Muscle of leg (tissue), 16 donors: ENCODE measurements at places on chromosomes 2 and 18. TPM values are rescaled to one million over a fixed set of nuclear protein-coding genes. Genes with fewer than 3 reads are reported as not detected.

DNA sequence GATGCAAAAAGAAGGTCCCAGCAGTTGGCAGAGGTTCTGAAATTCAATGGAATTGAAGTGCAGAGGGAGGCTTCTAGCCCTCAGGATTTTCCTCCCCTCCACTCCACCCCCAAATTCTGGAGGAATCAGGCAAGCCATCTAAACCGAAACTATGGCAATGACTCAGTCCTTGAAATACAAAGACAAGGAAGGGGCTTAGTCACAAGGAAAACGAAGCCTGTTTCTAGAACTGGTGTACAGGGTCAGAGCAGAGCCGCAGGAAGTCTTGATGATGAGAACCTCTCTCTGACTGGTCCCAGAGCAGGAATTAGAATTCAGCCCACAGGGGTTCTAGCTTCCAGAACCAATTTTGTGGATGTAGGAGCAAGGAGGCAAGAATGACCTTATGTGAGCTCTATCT lies 111.7 kb upstream of the SCN1A start:
- H3K4me3 ChIP-seq = no peak overlapping the region
- no peaks in the 10 kb centered on the region for H3K27me3 ChIP-seq
- H3K4me1 ChIP-seq = no peaks in the 10 kb centered on the region
- no peaks in the 10 kb centered on the region for H3K36me3 ChIP-seq
- DNase-seq = no peak

- H3K4me1 ChIP-seq = peaks cover 41% of the 10 kb centered on the region
- peaks cover 86% of the 10 kb centered on the region for H3K36me3 ChIP-seq
- peak; percentile 73 for DNase-seq
- H3K27ac ChIP-seq = peak overlapping the region; percentile 31
- no peak overlapping the region for H3K4me3 ChIP-seq
Measured at GRCh38 chr2:239106314-239106908, 258.5 kb downstream of the TWIST2 start.

GRCh38 chr2:28390746-28391563 lies 1.7 kb upstream of the FOSL2 start:
- H3K4me3 ChIP-seq = peak overlapping the region; percentile 88
- peak overlapping the region; percentile 99 for H3K27ac ChIP-seq
- DNase-seq = peak; percentile 94
- no peaks in the 10 kb centered on the region for H3K27me3 ChIP-seq

DNA sequence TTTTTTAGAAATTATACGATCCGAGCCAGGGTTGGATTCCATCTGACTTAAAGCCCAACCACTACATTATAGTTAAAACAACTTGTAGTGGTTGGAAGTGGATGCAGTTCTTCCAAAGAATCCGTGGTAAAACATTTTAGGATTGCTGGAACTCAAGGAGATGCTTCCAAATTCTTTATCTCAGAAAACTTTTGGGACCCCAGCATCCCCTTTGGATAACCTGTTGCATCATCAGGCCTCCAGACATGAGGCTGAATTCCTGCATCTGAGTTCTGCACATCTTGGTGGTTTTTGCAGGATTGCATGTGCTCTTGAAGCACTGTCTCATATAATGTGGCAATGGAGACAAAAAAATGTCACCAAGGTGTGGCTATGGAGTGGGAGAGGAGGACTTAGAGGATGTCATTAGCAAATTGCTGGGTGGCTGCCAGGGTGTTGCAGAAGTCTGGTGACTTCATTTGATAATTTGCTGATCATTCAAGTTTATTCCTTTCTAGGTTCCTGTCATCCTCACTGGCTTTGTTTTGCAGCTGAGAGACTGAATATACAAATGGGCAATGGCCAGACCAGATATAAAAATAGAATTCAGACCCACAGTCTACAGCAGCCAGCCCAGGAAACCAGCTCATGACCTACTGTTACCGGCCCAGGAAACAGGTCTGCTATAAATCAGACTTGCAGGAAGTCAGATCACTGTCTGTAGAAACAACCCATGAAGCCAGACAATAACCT lies 207.7 kb downstream of the BCL2 start:
- H3K4me1 ChIP-seq = peaks cover 12% of the 10 kb centered on the region
- no peak overlapping the region for H3K27ac ChIP-seq
- no peak overlapping the region for H3K4me3 ChIP-seq
- H3K27me3 ChIP-seq = no peaks in the 10 kb centered on the region
- peak; percentile 85 for DNase-seq

DNA sequence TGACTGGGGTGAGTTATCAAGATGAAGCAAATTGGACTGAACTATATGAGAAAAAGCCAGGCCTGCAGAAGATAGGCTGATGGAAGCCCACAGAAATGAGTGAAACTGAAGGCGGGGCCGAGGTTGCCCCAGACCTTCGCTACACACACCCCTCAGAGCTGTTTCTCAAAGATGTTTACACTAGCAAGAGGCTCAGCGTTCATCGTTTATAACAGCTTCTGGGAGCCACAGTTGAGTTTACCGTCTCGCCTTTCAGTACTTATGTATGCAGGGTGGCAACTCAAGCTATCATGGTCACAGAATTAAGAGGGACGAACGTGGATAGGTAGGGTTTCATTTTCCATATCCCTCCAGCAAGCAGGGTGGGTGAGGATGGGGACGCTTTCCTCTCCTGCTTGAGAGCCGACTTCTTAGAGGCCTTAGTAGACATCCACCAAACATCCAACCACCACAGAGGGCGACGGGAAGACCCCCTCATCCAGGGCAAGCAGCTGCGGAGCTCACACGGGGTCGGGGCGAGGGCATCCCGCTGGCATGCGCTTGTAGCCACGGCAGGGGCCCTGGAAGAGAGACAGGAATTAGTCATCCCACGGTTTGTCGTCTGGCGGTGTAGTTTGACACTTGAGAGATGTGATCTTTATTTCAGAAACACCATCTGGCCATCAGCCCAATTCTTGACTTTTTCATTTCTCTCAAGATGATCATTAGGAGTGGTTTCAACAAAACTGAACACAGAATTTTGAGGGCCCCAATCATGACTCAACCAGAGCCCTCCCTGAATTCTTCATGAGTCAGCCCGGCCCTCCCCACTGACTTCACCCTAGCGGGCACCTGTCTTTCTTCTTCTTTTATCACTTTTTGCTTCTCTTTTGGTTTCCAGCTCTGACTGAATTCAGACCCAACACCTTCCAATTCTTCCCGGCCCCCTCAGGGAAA lies 109.1 kb upstream of the CTDP1 start:
- peaks cover 33% of the 10 kb centered on the region for H3K27me3 ChIP-seq
- no peak overlapping the region for H3K4me3 ChIP-seq
- peak; percentile 70 for DNase-seq
- peaks cover 56% of the 10 kb centered on the region for H3K4me1 ChIP-seq
- H3K36me3 ChIP-seq = no peaks in the 10 kb centered on the region
- H3K27ac ChIP-seq = no peak overlapping the region

- H3K36me3 ChIP-seq = no peaks in the 10 kb centered on the region
- DNase-seq = no peak
- no peaks in the 10 kb centered on the region for H3K27me3 ChIP-seq
- H3K27ac ChIP-seq = no peak overlapping the region
Measured at GRCh38 chr18:54480616-54481015, 110.4 kb upstream of the DYNAP start.

DNA sequence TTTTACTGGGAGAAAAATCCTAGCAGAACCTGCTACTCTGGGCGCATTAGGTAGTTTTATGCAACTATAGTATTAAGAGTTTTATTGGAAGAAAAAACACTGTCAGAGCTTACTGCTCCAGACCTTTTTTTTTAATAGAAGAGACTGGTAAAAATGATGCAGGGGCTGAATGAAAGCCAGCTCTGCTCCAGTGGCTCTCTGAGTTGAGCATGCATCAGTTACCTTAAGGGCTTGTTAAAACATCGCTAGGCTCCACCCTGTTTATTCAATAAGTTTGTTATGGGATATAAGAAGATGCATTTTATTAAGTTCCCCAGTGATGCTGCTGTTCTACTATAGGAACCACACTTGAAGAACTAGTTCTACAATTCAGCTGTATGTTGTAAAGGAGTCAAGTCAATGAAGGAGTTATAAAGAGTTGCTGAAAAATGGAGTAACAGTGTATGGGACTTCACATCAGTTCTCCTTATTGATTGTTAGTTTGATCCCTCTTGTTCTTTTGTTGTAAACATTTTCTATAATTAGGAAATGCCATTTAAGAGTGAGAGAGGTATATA lies 13.2 kb downstream of the SNRPG start:
- H3K4me3 ChIP-seq = no peak overlapping the region
- H3K4me1 ChIP-seq = no peaks in the 10 kb centered on the region
- no peak overlapping the region for H3K27ac ChIP-seq

- no peak overlapping the region for H3K4me3 ChIP-seq
- no peaks in the 10 kb centered on the region for H3K36me3 ChIP-seq
- H3K27me3 ChIP-seq = peaks cover 6% of the 10 kb centered on the region
- no peak overlapping the region for H3K27ac ChIP-seq
- H3K4me1 ChIP-seq = no peaks in the 10 kb centered on the region
Measured at GRCh38 chr2:62443886-62444285, 62.1 kb downstream of the TMEM17 start.

- H3K4me1 ChIP-seq = no peaks in the 10 kb centered on the region
- no peaks in the 10 kb centered on the region for H3K36me3 ChIP-seq
Measured at GRCh38 chr18:3983351-3983969, 471.6 kb downstream of the DLGAP1 start.

DNA sequence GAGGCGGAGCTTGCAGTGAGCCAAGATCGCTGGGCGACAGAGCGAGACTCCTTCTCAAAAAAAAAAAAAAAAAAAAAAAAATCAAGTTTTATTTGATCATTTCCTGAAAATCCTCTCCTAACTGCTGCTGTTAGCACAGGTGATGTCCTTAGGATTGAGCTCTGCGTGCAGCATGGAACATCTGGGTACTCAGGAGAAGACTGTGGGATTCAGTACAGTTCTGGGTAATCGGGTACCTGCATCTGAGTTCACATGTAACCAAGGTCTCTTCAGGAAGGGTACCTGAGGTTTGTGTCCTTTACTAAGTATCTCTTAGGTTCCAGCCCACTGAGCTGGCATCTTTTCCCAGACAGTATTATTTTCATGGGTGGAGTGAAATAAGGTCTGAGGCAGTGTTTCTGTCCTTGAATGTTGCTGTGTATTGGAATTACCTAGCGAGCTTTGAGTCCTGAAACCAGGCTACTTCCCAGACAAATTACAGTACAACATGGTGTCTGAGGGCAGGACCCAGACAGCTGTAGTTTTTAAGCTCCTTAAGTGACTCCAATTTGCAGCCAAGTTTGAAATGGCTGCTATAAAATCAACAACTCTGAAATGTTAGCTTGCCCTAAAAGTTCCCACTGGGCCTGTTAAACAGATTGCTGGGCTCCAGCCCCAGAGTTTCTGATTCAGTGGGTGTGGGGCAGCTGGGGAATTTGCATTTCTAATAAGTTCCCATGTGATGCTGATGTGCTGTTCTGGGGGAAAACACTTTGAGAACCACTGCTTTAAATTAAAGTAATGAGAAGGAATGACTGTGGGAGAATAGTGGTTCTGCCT lies 120.5 kb downstream of the PMAIP1 start:
- H3K4me1 ChIP-seq = no peaks in the 10 kb centered on the region
- H3K27me3 ChIP-seq = no peaks in the 10 kb centered on the region
- no peak overlapping the region for H3K4me3 ChIP-seq
- H3K36me3 ChIP-seq = no peaks in the 10 kb centered on the region

- no peak overlapping the region for H3K4me3 ChIP-seq
- H3K27me3 ChIP-seq = no peaks in the 10 kb centered on the region
- no peak for DNase-seq
- no peak overlapping the region for H3K27ac ChIP-seq
- no peaks in the 10 kb centered on the region for H3K36me3 ChIP-seq
Measured at GRCh38 chr2:18787726-18788125, 198.4 kb upstream of the NT5C1B start.

GRCh38 chr2:230842473-230842872 lies 22.3 kb upstream of the ITM2C start:
- no peak overlapping the region for H3K4me3 ChIP-seq
- no peaks in the 10 kb centered on the region for H3K4me1 ChIP-seq
- H3K27ac ChIP-seq = no peak overlapping the region
- no peaks in the 10 kb centered on the region for H3K36me3 ChIP-seq
- DNase-seq = no peak

DNA sequence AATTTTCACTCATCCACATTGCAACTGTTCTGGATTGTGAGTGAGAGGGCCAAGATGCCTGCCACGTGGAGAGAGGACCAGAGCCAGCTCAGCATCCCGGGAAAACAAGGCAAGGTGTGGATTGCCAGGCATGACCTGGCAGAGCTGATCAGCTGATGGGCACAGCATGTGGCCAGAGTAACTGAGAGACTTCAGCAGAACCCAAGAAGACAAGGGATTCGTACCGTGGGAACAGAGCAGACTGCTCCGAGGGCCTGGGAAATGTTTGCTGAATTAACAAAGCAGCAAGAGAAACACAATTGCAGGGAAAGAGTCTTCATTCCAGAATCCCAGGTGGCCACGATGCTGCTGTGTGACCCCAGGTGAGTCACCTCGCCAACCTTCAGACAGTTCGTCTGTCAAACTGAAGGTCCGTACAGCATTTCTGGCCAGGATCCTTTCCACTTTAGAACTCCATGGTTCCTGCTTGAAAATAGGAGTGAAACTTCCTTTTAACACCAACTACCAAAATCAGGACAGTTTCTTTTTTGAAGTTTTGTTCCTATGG lies 26.3 kb upstream of the POMC start:
- H3K36me3 ChIP-seq = no peaks in the 10 kb centered on the region
- no peak overlapping the region for H3K27ac ChIP-seq
- H3K4me3 ChIP-seq = no peak overlapping the region
- DNase-seq = no peak
- peaks cover 19% of the 10 kb centered on the region for H3K4me1 ChIP-seq
- H3K27me3 ChIP-seq = peaks cover 2% of the 10 kb centered on the region

DNA sequence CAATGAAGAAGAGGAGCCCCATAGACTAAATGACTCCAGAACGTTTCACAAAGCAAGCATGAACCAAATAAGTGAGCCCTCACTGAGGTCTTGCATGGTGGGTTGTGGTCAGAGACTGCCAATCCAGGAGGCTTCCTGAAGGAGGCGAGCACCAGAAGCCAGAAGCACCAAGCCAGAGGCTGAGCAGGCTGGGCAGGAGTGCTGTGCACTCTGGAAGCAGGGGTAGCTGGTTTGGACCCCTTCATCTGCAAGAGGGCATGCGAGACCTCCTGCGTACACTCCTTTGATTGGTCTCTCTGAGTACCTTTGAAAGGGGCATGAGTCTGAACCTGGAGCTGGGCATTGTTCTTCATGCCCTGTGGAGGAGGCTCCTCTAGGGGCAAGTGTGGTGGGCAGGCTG lies 192.5 kb downstream of the HAUS1 start:
- H3K27ac ChIP-seq = no peak overlapping the region
- H3K36me3 ChIP-seq = no peaks in the 10 kb centered on the region
- H3K4me1 ChIP-seq = peaks cover 12% of the 10 kb centered on the region
- DNase-seq = no peak
- peaks cover 2% of the 10 kb centered on the region for H3K27me3 ChIP-seq

Gene TMEM17
- 2.2 TPM for polyA plus RNA-seq

Gene TNS1
- polyA plus RNA-seq = 114 TPM

Gene RAB6D
- polyA plus RNA-seq = 1.4 TPM

Gene CD8B2
- 0.04 TPM for polyA plus RNA-seq

Gene PFN4
- 2.2 TPM for polyA plus RNA-seq

Gene TACR1
- 0.07 TPM for polyA plus RNA-seq

Gene PROM2
- polyA plus RNA-seq = 0.81 TPM
